ENCODE measurements at places on chromosomes 1 and 21.

- DNase-seq: no peak
Measured at GRCh38 chr1:7042322-7043190, 257.3 kb downstream of the CAMTA1 start.

DNA sequence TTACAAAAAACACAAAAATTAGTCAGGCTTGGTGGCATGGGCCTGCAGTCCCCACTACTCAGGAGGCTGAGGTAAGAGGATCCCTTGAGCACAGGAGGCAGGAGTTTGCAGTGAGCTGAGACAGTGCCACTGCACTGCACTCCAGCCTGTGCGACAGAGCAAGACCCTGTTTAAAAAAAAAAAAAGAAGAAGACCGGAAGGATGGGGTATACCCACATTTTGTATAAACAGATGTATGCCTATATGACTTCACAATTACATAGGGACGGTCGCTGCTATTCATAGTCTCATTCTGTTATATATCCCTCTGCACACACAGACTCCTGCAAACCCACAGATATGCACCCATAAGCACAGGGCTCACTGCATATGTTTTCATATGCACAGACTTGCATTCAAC lies 12.7 kb downstream of the LCK start:
- DNase-seq: no peak

- DNase-seq: no peak
Measured at GRCh38 chr1:7975212-7975865, 13.8 kb downstream of the PARK7 start.

- no peak for DNase-seq
Measured at GRCh38 chr1:76086597-76086996, 12.1 kb downstream of the ST6GALNAC3 start.
